Activated CD4-positive, alpha-beta T cell treated with anti-CD3 and anti-CD28 coated beads, Interleukin-10, Interleukin-2, amounts not matched to agents 100 ng/mL and 50 ng/mL, durations not matched to agents 16 hours and 8 hours (primary cell): ENCODE measurements at places on chromosomes 2 and 18.

DNA sequence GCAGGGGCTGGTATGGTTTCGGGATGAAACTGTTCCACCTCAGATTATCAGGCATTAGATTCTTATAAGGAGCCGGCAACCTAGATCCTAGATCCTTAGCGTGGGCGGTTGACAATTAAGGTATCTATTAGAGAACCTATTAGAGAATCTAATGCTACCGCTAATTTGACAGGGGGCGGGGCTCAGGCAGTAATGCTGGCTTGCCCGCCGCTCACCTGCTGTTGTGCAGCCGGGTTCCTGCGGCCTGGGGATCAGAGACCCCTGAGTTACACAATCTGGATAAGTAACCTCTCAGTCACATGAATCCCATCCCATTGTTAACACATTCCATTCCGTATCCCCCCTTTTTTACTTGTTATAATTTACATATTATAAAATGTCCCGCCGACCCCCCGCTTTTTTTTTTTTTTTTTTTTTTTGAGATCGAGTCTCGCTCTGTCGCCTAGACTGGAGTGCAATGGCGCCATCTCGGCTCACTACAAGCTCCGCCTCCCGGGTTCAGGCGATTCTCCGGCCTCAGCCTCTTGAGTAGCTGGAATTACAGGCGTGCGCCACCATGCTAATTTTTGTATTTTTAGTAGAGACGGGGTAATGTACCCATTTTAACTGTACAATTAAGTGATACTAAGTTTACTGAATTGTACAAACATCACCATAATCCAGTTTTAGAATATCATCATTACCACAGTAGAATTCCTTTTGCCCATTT is 42.0 kb upstream of the GPD2 start:
- DNase-seq = no peak

- no peak for DNase-seq
Observed at GRCh38 chr18:55491616-55492015, 96.4 kb downstream of the TCF4 start.

DNA sequence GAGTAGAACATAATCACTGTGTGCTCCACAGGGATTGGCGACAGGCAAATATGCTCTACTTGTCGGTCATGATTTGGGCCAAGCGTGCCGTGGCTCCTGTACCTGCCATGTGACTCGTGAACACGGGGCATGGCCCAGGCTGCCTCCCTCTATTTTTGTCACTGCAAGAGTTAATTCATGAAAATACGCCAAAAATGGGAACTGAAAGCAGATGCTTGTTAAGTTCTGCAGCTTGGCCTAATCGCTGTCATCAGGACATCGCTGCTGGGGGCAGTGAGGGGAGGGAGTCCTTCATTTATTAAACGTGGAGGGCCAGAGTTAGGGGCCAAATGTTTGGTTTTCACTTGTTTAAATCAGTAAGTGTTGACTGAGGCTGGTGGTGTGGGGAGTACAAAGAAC is 177.8 kb downstream of the BCL2 start:
- DNase-seq = no peak

DNA sequence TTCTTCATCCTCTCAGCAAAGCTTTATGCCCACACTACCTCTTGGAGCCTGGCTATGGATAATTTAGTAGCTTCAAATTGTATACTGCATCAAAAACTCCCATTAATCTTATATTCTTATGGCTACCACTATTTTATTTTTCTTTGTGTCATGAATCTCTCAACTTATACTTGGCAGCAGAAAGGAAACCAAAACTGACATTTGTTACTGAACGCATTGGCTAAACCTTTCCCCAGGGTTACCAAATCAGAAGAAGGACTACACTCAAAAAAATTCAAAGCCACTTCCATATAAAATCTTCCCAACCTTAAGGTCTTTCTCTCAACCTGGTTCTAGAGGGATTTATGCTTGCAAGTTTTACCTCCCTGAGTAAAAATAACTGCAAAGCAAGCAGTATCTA is 97.0 kb upstream of the REG3G start:
- DNase-seq = no peak

DNA sequence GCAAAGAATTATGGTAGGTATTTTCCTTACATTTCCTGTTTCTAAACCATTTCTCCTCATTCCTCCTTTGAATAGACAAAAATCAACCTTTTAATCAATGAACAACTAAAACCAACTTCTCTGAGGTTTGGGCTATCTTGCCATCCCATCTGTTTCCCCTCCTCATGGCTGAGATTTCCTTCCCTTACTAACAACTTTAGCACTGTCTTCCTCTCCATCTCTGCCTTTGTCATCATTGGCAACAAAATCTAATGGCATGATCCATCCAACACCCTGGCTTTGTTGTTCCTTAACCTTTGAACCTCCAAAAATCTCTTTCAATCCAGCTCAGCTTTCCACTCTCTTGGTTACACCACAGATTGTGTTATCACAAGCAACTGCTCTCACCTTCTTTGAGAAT is 95.3 kb upstream of the FAM136A start:
- DNase-seq = no peak

- DNase-seq = no peak
Observed at GRCh38 chr18:76420898-76421684, 74.0 kb downstream of the ZNF516 start.

DNA sequence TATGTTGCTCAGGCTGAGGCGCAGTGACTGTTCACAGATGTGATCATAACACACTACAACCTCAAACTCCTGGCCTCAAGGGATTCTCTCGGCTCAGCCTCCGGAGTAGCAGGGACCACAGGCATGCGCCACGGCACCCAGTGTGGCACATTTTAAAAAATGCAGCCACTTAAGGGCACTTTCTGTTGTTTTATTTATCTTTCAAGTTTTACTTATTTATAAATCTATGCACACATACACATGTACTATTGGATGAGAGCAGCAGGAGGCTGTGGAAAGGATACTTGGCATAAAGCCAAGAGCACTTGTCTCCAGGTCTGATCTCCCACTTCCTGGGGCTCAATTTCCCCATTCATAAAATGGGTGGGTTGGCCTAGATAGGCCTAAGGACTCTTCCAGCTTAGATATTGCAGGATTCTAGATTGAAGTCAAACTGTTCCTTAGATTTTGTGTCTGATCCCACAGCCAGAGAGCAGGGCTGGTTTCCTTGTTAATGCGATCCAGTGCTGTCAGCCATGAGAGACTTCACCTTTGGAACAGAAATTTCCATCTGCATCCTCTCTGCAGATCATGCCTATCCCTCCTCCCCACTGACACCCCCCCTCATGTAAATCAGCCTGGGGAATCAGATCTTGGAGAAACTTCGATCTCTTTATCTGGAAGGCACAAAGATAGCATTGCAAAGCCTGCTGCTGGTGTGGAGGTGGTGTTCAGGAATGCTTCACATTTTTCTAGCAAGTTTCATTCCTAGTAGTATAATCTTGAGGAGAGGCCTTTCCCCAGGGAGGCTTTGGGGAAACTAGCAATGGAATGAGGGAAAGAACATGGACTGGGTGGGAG is 24.7 kb downstream of the PCBP1 start:
- DNase-seq = no peak

DNA sequence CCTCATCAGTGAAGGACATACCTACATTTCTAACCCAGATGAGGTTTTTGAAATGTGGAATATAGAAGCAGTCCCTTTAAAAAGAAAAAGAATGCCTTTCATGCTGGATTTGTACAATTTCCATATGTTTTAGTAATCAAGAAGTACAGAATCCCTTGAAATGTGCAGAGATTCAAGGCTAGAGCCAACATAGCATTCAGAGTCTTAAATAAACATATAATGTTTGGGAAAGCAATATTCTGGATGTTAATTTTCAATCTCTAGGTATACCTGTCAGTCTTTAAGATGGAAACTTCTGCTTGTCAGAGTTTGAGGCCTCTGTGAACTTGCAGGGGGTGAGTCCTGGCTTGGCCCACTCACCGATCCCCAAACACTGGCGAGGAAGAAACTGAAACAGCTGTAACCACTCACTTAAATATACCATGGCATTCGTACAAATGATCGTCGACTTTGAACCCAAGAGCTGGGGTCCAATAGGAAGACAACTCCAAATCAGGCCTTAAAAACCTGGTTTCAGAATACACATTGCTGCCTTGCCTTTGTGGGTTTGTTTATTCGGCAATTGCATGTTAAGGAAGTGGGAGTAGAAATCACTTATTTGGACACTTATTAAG is 132.8 kb upstream of the NCK2 start:
- DNase-seq = no peak

DNA sequence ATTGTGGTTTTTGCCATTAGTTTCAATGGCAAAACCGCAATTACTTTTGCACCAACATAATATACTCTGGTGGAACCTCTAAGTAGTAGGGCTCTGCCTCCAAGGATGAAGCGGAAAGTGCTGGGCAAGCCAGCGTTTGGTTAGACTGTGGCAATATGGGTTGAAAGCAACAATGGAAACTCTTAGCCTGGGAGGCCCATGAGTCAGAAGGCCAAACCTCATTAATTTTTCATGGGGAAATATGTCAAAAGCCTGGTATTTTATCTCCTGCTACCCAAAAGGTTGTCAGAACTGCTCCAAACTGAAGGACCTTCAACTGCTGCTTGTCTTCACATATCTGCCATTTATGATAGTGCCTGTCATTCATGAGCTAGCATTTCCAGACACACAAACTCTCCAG is 179.1 kb upstream of the CYP26B1 start:
- no peak for DNase-seq

GRCh38 chr2:144682248-144682647 is 162.3 kb upstream of the ZEB2 start:
- DNase-seq = no peak

GRCh38 chr2:72806280-72806945 is 19.4 kb downstream of the EXOC6B start:
- no peak for DNase-seq

- peak; percentile 52 for DNase-seq
Observed at GRCh38 chr18:5057386-5058348, 139.4 kb downstream of the AKAIN1 start.

- no peak for DNase-seq
Observed at GRCh38 chr2:98801921-98802321, 71.0 kb upstream of the MGAT4A start.

- DNase-seq = no peak
Observed at GRCh38 chr2:223467196-223467595, 135.0 kb downstream of the SCG2 start.

GRCh38 chr18:56955490-56955889 is 191.4 kb upstream of the BOD1L2 start:
- no peak for DNase-seq

GRCh38 chr2:3041841-3042600 is 335.6 kb downstream of the EIPR1 start:
- no peak for DNase-seq

DNA sequence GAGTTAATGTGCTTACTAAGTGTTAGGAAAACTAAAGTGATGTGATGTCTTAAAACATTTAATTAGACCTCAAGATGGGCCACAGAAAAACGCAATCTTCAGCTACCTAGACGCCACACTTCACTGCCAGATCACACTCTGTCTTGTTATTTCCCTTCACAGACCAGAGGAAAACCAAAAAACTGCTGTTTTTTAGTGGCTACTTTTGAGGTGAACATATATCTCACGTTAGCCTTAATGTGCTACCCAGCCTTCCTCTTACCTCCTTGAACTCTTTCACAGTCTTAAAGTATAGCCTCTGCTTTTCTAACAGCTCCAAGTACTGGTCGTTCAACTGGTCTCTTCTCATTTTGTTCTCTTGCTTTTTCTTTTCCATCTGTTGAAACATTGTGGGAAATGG is 83.1 kb downstream of the CCDC93 start:
- no peak for DNase-seq

DNA sequence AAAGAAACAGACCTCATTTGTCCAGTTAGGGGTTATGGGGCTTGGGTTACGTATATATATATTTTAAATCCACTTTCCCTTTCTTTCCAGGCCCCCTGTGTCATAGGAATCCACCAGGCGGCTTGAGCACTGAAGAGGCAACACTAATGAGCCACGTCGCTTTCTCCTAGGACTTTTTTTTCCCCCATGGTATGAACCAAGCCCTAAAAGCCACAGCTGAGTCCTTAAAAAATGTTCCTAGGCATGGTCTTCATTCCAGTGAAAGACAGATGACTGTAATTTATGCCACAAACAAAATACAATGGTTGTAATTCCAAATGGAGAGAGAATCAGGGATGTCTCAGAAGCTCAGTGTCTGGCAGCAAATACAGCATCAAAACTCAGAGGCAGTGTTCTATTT is 146.8 kb downstream of the EPHA4 start:
- DNase-seq = no peak

DNA sequence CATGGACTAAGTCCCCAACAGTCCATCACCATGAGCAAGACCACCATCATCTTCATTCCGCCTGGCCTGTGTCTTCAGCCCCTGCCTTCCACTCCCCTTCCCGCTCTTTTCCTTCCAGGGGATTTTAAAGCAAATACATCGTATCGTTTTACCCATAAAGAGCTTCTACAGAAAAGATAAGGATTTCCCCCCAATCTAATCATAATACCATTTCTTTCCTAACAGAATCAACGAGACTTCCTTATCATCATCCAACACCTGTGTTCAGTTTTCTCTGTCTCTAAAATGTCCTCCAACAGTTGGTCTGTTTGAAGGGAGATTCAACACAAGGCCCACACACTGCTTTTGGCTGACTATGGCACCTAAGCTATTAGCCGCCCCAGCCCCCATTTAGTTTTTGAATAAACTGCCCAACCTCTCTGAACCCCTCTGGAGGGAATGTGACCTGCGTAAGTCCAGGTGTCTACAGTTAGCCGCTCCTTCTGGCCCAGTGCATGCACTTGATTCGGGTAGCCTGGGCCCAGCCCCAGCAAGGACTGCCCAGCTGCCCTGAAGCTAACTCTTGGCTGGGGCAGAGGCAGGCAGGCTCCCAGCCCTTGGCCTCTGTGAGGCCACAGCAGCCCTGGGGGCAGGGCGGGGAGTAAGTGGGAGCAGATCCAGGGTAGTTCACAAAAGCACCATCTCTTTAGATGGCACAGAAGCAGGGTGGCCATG is 25.3 kb upstream of the SEMA4C start:
- no peak for DNase-seq

DNA sequence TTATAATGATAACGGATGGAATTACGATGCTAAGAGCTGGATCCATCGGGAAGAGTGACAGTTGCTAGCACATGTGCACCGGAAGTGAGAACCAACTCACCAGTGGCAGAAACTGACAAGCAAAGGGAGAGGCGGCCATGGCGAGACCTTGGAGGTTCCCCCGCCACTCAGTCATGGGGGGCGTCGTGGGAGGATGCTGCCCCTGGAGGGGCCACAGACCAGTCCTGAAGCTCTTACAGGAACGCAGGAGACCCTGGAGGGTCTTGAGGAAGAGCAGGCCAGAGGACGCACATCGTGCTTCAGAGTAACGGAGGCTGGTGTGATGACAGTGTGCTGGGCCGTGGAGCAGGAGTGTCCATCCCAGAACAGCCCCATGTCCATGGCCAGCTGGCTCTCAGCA is 53.1 kb upstream of the KCNG2 start:
- no peak for DNase-seq

- peak; percentile 81 for DNase-seq
Observed at GRCh38 chr2:213021971-213022899, 129.2 kb downstream of the IKZF2 start.
